ENCODE measurements at places on chromosomes 13 and 19. TPM values are rescaled to one million over a fixed set of nuclear protein-coding genes. Genes with fewer than 3 reads are reported as not detected.

Gene CXCL17
- total RNA-seq, result 0.41 TPM

DNA sequence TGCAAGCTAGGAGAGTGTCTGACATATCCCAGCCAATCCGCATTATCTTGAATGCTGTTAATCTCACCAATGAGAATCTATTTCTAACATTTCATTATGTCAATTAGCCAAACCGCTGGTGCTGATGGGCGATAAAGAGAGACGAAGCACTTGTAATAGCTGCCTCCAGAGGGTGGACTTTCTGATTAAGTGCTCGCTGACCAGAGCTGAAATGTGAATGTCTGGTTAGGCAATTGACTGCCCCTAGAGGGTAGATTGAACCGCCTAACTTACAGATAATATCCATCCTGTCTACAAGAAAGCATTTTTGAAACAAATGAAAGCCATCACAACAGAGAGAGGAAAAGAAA, 552 bp upstream of the GRWD1 start:
- peaks cover 24% of the 10 kb centered on the region for H3K36me3 ChIP-seq
- H3K27me3 ChIP-seq, result no peaks in the 10 kb centered on the region
- peak overlapping the region; percentile 92 for H3K4me3 ChIP-seq

DNA sequence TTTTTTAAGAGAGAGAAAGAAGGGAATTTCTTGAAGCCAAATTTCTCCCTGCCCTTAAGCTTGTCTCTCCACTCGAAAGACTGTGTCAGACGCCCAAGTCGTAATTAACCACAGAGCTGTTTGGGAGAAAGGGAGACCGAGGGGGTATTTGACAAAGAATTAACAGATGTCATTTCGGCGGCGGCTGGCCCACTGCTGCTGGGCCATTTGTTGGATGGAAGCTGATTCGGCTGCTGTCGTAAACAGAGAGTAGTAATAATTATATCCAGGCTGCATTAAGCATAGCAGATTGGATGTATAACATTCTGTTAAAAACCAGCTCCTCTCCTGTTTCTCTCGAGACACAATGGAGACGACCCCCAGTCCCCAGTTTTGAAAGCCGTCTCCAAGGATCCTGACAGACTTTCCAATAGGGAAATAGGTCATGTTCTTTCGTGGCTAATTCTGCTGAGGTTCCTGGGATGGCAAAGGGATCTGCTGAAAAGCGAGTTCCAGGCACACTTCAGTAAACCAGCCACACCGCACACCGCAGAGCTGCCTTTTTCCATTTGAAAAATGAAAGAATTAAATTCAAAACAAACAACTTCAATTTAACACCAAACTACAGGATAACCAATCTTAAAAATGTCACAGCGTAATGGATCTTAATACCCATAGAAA, 71.5 kb downstream of the KCTD15 start:
- peaks cover 64% of the 10 kb centered on the region for H3K27me3 ChIP-seq
- H3K4me3 ChIP-seq, result no peak overlapping the region
- no peaks in the 10 kb centered on the region for H3K36me3 ChIP-seq
- no peaks in the 10 kb centered on the region for H3K4me1 ChIP-seq
- no peak overlapping the region for H3K27ac ChIP-seq
- no peak for DNase-seq

GRCh38 chr19:48413879-48414587, 20.6 kb downstream of the GRIN2D start:
- H3K4me3 ChIP-seq, result no peak overlapping the region
- H3K4me1 ChIP-seq, result peaks cover 7% of the 10 kb centered on the region
- H3K27me3 ChIP-seq, result no peaks in the 10 kb centered on the region

DNA sequence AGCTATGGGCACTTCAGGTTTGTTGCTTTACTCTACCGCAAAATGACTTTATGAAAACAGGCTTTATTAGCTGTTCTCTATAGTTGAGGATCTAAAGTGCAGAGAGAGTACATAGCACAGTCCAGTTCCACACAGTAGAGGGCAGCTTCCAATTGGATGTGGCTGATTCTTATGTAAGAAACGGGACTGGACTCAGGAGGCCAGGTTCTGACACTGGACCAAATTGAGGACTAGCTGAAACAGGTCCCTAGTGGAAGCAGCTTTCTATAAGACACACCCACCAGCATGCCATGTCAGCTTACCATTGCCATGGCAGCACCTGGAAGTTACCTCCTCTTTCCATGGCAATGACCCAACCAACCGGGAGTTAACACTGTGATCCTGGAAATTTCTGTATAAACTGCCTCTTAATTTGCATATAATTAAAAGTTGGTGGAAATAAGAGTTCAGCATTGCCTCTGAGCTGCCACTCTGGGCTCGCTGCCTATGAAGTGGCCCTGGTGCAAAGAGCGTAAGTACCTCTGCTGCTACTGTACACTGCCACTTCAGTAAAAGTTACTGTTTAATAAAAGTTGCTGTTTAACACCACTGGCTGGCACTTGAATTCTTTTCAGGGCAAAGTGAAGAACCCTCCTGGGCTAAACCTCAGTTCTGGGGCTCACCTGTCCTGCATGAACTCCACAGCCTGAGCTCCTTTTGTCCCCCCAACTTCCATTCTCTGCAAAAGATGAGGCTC, 211.9 kb upstream of the SLC10A2 start:
- no peak overlapping the region for H3K27ac ChIP-seq
- H3K4me1 ChIP-seq, result peaks cover 10% of the 10 kb centered on the region
- DNase-seq, result no peak
- H3K36me3 ChIP-seq, result no peaks in the 10 kb centered on the region
- no peaks in the 10 kb centered on the region for H3K27me3 ChIP-seq
- H3K4me3 ChIP-seq, result no peak overlapping the region

Gene DNAAF3
- 76.6 TPM for total RNA-seq

DNA sequence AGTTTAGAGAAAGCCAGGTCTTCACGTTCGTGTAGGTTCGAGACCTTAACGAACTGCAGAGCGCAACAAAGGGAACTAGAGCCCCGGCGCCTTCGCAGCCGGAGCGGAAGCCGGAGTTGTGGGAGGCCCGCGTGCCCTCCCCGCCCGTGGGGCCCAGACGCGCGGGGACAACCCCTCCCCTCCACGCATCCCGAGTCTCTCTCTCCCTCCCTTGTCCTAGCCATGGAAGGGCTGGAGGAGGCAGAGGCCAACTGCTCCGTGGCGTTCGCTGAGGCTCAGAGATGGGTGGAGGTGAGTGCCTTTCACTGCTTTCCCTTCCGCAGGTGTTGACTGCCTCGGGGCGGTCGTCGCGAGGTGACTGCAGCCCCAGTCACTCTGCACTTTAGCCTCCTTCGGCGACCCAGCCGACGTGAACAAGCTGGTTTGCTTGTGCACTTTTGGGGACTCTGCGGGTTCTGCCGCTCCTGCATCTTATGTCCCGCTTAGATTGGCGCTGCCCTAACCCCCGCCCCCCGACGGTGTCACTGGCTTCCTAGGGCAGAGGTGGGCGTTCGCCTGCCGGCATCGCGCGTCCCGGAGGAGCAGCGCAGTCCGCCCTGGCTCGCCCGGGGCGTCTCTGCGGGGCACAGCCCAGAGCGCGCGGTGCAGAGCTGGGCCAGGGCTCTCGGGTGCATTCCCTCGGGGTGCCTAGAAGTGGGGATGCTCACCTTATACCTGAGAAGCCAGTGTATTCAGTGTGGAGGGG, 478 bp downstream of the LMO7 start:
- H3K36me3 ChIP-seq, result no peaks in the 10 kb centered on the region
- H3K27ac ChIP-seq, result no peak overlapping the region
- H3K4me3 ChIP-seq, result peak overlapping the region; percentile 83
- DNase-seq, result peak; percentile 47
- H3K4me1 ChIP-seq, result peaks cover 7% of the 10 kb centered on the region

DNA sequence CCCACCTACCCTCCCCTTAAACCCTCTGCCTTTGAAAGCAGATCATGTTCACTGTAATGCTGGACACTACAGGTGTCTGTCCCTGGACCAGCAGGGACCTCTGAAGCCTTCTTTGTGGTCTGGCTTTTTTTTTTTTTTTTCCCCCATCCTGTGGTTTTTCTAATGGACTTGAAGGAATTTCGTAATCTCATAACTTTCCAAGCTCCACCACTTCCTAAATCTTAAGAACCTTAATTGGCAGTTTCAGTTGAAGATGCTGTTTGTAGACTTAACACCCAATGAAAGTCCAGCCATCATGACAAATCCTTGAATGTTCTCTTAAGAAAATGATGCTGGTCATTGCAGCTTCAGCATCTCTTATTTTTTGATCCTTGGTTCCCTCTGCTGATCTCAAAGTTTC, 45.0 kb upstream of the LRCH1 start:
- no peaks in the 10 kb centered on the region for H3K27me3 ChIP-seq
- no peak overlapping the region for H3K27ac ChIP-seq

- no peaks in the 10 kb centered on the region for H3K36me3 ChIP-seq
- peak overlapping the region; percentile 83 for H3K4me3 ChIP-seq
- no peaks in the 10 kb centered on the region for H3K27me3 ChIP-seq
- peak; percentile 17 for DNase-seq
- H3K4me1 ChIP-seq, result peaks cover 43% of the 10 kb centered on the region
These were observed 500 bp downstream of the AP3D1 start for GRCh38 chr19:2150794-2151338.

Gene ZNF583
- total RNA-seq, result 3.1 TPM

- H3K27ac ChIP-seq, result no peak overlapping the region
- no peaks in the 10 kb centered on the region for H3K27me3 ChIP-seq
- no peaks in the 10 kb centered on the region for H3K4me1 ChIP-seq
- H3K4me3 ChIP-seq, result no peak overlapping the region
- H3K36me3 ChIP-seq, result no peaks in the 10 kb centered on the region
- no peak for DNase-seq
These were observed 364.0 kb downstream of the KCTD12 start for GRCh38 chr13:76522083-76522755.

DNA sequence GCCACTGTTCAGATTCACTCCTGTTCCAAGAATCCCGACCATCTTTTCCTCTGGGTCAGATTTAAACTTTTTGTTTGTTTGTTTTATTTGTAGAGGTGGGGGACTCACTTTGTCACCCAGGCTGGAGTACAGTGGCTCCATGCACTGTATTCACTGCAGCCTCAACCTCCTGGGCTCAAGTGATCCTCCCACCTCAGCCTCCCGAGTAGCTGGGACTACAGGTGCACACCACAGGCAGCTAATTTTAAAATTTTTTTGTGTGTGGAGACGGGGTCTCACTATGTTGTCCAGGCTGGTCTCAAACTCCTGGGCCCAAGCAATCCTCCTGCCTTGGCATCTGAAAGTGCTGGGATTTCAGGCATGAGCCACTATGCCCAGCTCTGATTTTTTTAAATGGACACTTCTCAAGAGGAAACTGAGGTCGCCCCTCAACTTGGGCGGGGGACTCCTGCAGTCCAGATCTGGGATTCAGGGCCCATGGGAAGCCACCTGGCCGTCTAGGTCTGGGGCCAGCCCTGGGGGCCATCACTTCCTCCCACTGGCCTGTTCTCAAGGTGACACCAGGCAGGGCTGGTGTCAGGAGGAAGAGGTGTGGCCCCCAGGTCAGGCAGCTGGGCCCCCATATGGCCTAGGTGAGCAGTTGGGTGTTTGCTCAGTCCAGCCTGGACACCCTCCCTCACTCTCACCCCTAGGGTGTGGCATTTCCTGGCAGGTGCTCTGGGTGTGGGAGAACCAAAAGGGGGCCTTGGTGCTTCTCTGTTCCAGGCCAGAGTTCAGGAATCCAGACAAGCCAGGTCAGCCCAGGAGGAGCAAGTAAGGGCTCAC, 1.3 kb downstream of the B3GNT3 start:
- DNase-seq, result peak; percentile 99
- H3K4me3 ChIP-seq, result peak overlapping the region; percentile 83
- peaks cover 63% of the 10 kb centered on the region for H3K4me1 ChIP-seq
- H3K36me3 ChIP-seq, result peaks cover 12% of the 10 kb centered on the region

GRCh38 chr19:36771261-36772231, 1.1 kb downstream of the ZNF850 start:
- no peak overlapping the region for H3K27ac ChIP-seq
- peak; percentile 76 for DNase-seq
- H3K27me3 ChIP-seq, result no peaks in the 10 kb centered on the region
- no peaks in the 10 kb centered on the region for H3K4me1 ChIP-seq
- H3K36me3 ChIP-seq, result no peaks in the 10 kb centered on the region

Gene GJB2
- total RNA-seq, result 5.5 TPM

- H3K36me3 ChIP-seq, result 0 out of 2 replicates have a peak, but pooled peaks cover 4% of the 10 kb centered on the region
- no peaks in the 10 kb centered on the region for H3K27me3 ChIP-seq
- peaks cover 12% of the 10 kb centered on the region for H3K4me1 ChIP-seq
- H3K27ac ChIP-seq, result peak overlapping the region; percentile 20
- DNase-seq, result no peak
These were observed 932.5 kb upstream of the MIR17HG start for GRCh38 chr13:90414691-90415596.

Gene INTS6
- 45.5 TPM for total RNA-seq

Gene CALR3
- not detected for total RNA-seq

- no peak for DNase-seq
- no peak overlapping the region for H3K4me3 ChIP-seq
- H3K4me1 ChIP-seq, result peaks cover 6% of the 10 kb centered on the region
- H3K27ac ChIP-seq, result no peak overlapping the region
- peaks cover 16% of the 10 kb centered on the region for H3K27me3 ChIP-seq
- H3K36me3 ChIP-seq, result no peaks in the 10 kb centered on the region
These were observed 36.3 kb upstream of the LSM14A start for GRCh38 chr19:34135821-34136611.

GRCh38 chr13:41827507-41828213, 133.2 kb downstream of the VWA8 start:
- H3K27ac ChIP-seq, result peak overlapping the region; percentile 51
- H3K36me3 ChIP-seq, result no peaks in the 10 kb centered on the region
- H3K4me3 ChIP-seq, result no peak overlapping the region
- peak; percentile 13 for DNase-seq
- H3K27me3 ChIP-seq, result no peaks in the 10 kb centered on the region

Gene GARIN5A
- 3.7 TPM for total RNA-seq

GRCh38 chr13:68023838-68024581, 793.9 kb upstream of the PCDH9 start:
- H3K4me3 ChIP-seq, result no peak overlapping the region
- H3K36me3 ChIP-seq, result no peaks in the 10 kb centered on the region
- no peak overlapping the region for H3K27ac ChIP-seq
- no peaks in the 10 kb centered on the region for H3K27me3 ChIP-seq

- no peaks in the 10 kb centered on the region for H3K36me3 ChIP-seq
- no peak overlapping the region for H3K4me3 ChIP-seq
- H3K4me1 ChIP-seq, result no peaks in the 10 kb centered on the region
- H3K27me3 ChIP-seq, result peaks cover 51% of the 10 kb centered on the region
- DNase-seq, result no peak
These were observed 12.2 kb upstream of the CLC start for GRCh38 chr19:39749981-39750380.

GRCh38 chr19:30237140-30237539, 135.0 kb upstream of the ZNF536 start:
- no peak for DNase-seq
- H3K27me3 ChIP-seq, result peaks cover 72% of the 10 kb centered on the region
- H3K4me3 ChIP-seq, result no peak overlapping the region
- H3K27ac ChIP-seq, result no peak overlapping the region
- no peaks in the 10 kb centered on the region for H3K4me1 ChIP-seq
- H3K36me3 ChIP-seq, result no peaks in the 10 kb centered on the region

DNA sequence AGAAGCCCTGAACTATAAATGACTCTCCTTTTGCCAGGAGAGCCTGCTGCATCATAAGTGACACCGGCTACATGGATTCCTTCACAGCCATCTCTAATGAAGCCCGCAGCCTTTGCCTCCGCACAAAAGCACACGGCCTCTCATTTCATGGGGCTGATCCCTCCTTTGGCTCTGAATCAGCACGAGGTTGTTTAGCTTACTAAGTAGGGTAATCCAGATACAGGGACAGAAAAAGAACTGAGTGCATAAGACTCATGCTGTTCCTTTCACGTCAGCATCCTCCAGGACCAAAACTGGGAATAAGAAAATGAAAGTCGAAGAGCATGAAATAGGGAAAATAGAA, 136.3 kb downstream of the DCT start:
- no peak overlapping the region for H3K4me3 ChIP-seq
- H3K4me1 ChIP-seq, result 0 out of 2 replicates have a peak, but pooled peaks cover 13% of the 10 kb centered on the region
- H3K27me3 ChIP-seq, result no peaks in the 10 kb centered on the region

Gene PNMA8B
- total RNA-seq, result not detected

GRCh38 chr19:4108767-4109625, 14.9 kb downstream of the MAP2K2 start:
- DNase-seq, result no peak
- H3K27ac ChIP-seq, result no peak overlapping the region
- H3K36me3 ChIP-seq, result no peaks in the 10 kb centered on the region
- H3K4me1 ChIP-seq, result no peaks in the 10 kb centered on the region

Gene ZNF525
- total RNA-seq, result 19.7 TPM

Gene CYSLTR2
- not detected for total RNA-seq

Measured in PC-9 (cell line).